Cardiac septum (tissue), 1 donor: ENCODE measurements at places on chromosomes 1 and 21.

DNA sequence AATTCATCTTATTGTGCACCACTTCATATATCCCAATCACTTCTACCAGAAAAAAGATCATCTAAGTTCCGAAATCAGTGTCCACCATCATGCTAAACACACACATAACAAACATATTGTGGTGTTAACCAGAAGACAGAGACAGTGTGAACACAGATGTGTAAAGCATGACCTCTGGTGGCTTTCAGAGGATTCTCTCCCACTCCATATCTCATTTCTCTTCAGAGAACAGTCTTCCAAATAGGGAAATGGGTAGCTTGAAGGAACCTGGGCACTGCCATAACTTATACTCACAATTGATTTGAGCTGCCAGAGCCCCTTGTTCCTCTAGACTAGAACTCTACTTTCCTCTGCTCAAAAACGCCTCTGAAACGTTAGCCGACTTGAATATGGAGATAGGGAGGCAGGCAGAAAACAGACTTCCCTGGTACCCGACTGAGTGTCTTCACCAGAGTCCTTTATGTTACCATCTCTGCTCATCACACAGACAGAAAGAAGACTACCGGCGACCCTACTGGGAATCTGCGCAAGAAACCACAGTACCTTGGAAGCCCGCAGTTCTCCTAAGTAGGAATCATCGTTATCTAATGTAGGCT is 1.8 kb upstream of the ELAPOR1 start:
- DNase-seq: no peak

DNA sequence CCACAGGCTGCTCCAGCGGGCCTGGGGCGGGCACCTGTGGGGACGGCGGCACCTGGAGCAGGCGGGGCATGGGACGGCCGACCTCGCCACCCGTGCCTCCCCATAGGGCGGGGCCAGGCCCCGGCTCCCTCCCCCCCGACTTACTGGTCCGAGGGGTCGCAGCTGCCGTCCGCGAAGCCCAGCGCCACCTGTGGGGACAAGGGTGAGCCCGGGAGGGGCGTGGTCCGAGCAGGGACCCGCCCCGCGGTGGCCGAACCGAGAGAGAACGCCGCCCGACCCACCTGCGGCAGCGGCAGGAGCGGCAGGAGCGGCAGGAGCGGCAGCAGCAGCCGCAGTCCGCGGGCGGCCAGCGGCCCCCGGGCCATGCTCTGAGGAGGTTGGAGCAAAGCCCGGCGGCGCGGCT is at the start of gene TMEM52:
Gene TMEM52 (minus strand): TSS at position 379 of the 403 bp plus-strand sequence. CDS start 14 bp downstream, at position 365.
- no peak for DNase-seq

DNA sequence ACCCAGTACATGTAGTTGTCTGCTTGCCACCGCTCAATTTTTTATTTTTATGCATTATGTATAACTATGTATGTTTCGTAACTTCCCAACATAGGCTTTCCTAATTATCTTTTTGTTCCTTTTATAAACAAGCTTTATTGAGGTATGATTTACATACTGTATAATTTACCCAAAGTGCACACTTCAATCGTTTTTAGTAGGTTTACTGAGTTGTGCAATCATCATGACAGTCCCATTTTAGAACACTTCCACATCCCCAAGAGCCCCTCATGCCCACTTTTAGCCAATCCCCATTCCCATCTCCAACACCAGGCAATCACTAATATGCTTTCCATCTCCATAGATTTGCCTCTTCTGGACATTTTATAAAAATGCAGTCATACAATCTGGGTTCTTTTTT is 14.3 kb upstream of the SLC1A7 start:
- DNase-seq: no peak

- no peak for DNase-seq
These were observed 35.7 kb upstream of the AGL start for GRCh38 chr1:99814373-99814900.

DNA sequence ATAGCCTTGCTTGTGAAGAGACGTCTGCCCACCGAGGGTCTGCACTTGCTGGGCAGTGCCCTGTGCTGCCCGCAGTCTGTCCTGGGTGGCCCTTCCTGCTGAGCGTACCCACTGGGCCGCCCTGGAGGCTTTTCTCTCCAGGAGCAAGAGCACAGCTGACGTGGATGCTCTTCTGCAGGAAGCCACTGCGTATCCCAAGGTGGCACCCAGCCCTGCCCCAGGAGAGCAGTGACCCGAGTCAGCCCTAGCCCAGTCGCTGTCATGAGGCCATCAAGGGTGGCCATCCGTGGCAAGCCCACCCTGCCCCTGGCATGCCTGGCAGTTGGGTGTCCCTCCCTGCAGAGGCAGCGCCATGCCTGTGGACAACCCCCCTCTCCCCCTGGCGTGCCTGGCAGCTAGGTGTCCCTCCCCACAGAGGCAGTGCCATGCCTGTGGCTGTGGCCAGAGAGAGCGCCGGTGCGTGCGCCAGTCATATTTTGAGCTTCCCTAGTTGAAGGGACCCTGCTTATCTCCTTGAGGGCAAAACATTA is 51.3 kb upstream of the COL6A1 start:
- no peak for DNase-seq

- DNase-seq: no peak
These were observed 776 bp downstream of the ITSN1 start for GRCh38 chr21:33642896-33643657.

- DNase-seq: no peak
These were observed 216.6 kb upstream of the C1orf105 start for GRCh38 chr1:172203902-172204301.

- no peak for DNase-seq
These were observed 345.7 kb downstream of the BARHL2 start for GRCh38 chr1:90371448-90371813.

DNA sequence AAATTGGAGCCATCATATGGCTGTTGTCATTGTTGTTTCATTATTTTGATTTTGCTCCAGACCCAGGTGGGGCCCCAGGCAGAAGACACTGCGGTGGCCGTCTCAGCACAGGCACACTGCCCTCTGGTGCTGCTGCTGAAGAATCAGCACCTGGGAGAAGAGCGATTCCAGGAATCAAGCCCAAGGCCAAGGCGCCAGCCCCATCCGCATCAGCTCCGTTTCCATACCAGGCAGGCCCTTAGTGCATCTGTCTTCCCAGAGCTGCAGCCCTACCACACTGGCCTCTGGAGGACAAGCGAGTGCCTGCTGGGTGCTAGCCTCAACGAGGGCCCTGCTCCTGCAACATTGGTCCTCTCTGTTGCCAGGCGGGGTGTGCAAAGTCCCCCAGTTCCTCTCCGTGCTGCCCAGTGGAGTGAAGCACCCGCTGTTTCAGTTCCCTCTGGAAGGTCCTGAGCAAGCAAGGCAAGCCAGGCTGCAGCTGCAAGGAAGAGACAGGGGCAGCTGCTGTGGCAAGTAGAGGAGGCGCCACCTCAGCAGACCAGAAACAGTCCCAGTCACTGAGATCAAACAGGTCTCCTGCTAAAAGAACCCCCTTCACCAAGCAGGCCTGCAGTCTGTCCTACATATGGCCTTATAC is 5.2 kb downstream of the GRIK3 start:
- DNase-seq: no peak

DNA sequence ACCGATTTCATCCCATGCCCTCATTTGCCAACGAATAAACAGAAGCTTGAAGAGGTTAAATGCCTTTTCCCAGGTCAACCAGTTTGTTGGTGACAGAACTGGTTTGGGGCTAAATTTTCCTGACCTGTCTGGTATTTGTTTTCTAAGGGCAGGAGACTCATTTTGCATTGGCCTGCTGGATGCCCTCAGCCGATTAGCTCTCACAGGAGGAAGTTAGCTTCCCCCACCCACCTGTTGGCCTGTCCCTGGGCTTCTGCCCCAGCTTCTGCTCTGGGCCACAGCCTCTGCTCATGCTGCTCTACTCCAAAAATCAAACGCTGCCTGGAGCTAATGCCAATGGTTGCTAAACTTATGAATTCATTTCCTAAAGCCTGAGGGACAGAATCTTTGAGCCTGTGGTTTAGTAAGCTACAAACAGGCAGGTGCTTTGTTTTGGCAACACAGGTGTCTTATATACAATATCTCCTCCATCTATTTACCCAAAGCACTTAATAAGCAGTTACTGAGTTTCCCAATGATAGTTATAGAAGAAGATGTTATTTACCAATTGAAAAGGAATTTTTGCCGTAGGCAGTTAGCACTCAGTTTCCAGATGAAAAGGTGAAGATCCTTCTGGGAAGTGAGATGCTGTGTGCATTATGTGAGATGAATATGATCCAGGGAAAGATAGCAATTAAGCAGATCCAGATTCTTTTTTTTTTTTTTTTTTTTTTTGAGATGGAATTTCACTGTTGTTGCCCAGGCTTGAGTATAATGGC is 82.3 kb downstream of the TM2D1 start:
- DNase-seq: no peak

DNA sequence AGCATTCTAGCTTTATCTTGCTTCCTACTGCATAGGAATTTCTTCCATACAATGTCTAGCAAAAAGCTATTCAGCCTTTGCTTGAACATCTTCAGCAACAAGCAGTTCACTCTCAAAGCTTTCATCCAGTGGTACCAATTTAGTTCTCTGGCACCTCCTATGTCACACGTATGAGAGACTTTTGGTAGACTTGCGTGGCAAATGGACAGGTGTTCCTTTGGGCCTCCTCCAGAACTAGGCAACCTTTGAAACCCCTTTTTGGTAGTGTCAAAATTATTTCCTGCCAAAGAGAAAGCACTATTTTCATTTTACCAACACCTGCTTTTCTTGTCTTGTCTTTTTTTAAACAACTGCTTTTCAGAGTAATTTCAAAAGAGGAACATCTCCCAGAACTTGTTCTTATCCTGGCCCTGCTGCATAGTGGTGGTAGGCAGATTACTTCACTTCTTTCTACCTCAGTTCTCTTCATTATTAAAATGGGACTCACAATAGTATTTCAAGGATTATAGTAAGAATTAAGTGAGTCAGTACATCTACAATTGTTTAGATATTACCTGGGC is 122.4 kb downstream of the MAST2 start:
- no peak for DNase-seq

DNA sequence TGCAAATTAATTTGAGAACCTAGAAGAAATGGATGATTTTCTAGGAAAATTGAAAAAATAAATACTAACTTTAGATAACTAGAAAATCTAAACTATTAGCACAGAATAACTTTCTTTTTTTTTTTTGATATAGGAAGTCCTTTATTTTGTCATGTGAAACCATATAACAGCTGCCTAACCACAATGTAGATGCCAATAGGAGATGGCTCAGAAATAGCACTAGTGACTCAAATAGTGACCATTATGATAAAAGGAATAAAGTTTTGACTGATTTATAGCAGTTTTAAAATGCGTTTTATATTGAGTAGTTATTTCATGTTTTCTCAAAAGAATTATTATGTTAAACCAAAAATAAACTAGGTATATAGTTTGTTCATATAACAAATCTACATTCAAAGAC is 158.0 kb upstream of the CACYBP start:
- DNase-seq: no peak

- DNase-seq: no peak
These were observed 30.0 kb downstream of the XCL2 start for GRCh38 chr1:168513656-168514404.
